ENCODE measurements at places on chromosomes 2 and 18.

- no peak for DNase-seq
These were observed 12.0 kb downstream of the HNMT start for GRCh38 chr2:137976274-137976673.

GRCh38 chr18:5884375-5884774, 10.9 kb downstream of the TMEM200C start:
- no peak for DNase-seq

DNA sequence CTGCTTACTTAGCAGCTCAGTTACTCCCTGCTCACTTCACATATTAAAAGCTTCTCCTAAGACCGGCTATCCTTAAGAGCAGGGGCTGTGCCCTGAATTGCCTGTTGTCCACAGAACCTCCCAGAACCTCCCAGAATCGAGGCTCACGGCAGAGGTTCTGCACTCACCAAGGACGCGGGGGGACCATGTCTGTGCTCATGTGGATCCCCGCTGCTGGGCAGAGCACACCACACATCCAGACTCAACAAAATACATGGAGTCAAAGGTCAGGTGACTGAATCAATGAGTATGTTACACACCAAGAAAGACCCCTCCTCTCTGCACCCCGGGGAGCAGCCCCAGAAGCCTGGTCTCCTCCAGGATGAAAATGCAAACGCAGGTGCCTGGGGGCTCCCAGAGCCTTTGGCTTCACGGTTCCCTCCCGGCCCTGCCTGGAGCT, 149.0 kb downstream of the MBP start:
- no peak for DNase-seq

GRCh38 chr2:165193178-165193777, 10.6 kb downstream of the SCN3A start:
- DNase-seq = no peak

DNA sequence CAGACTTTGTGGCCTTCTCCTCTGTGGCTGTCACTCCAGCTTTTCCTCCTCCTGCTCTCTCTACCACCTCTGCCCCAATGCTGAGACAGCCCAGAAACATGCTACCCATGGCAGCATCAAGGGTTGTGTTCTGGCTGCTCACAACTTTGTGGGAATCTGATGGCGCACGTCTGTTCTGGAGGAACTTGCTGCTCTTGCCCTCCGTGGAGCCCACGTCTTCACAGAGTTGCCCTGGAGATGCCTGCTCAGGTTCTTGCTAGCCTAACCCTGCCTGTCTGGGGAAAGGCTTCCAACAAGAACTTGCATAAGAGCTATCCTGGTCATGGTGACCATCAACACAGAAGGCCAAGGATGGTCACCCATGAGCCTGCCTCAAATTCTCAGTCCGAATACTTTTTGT, 237.4 kb downstream of the AFF3 start:
- no peak for DNase-seq

GRCh38 chr2:214713080-214713830, 96.2 kb downstream of the BARD1 start:
- DNase-seq = no peak

DNA sequence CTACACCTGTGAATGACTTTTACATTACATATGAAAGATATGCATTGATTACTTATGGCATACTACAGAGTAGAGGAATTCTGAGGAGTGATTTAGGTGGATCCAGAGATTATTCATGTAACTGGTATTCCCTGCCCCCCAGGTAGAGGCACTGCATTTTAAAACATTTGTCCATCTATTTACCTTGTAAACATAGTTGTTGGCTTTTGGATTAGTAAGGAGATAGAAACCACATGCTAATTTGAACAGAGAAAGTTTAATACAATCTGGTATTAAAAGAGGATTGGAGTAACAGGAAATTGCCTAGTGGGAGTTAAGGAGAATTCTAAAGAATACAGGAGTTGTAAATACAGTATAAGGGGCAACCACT, 15.9 kb downstream of the GALNT3 start:
- DNase-seq = no peak

DNA sequence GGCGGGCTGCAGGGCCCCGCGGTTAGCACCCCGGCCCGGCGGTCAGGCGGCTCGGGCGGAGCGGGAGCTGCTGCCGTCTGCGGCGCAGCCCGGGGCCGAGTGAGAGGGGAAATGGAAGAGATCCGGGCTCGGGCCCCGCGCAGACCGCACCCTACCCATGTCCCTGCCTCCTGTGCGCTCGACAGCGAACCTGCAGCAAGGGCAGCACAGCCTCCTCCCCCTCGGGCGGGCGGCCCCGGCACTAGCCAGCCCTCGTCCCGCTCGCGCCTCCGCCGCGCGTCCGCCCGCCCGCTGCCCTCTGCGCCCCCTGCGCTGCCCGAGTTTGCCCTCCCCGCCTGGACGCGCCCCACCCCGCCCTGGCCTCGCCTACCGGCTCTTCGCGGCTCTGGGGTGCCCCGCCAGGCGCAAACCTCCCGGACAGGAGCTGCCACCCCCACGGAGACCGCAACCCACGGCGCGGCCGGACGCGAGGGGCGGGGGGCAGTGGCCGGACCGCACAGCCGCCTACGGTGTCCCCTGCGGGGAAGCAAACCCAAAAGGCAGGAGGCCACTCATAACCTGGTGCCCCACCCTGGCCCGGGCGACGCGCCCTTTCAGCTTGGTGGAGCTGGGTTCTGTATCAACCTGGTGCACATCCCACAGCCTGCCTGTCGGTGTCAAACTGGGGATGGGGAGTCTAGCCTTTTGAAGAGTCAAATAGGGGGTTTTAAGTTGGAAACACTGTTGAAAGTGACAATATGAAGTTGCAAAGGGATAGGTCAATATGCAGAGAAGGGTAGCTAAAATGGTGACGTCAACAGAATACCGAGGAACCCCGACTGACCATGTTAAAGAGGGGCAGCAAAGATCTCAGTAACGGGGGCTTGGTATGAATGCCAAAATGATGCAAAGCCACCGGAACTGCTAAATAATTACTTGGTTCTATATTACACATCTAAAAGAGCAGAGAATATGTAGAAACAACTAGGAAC, at the start of gene IHH:
Gene IHH, minus strand, starts transcription at position 101 of the 971 bp plus-strand sequence. CDS start 454 bp downstream, outside the sequence.
- DNase-seq = no peak

GRCh38 chr2:179532863-179533278, 268.2 kb upstream of the SESTD1 start:
- no peak for DNase-seq

- no peak for DNase-seq
These were observed 8.8 kb downstream of the NMUR1 start for GRCh38 chr2:231521443-231521842.

DNA sequence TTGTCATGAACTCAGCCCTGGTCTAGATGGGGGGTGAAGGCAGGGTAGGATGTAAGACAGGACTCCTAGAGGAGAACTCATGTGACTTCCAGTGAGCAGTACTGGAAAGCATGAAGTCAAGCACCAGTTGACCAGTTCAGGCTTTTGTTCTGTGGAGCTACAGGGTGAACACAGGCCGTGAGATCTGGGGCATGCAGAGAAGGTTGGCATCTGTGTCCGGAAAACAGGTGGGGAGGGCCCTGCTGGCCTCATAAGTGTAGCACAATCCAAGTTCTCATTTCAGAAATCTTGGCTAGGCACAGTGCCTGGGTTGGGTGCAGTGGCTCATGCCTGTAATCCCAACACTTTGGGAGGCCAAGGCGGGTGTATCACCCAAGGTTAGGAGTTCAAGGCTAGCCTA, 50.9 kb upstream of the SPATS2L start:
- no peak for DNase-seq

GRCh38 chr2:7886666-7887065, 795.2 kb upstream of the ID2 start:
- no peak for DNase-seq

- DNase-seq = no peak
These were observed 11.9 kb downstream of the ADRA2B start for GRCh38 chr2:96104487-96104861.

DNA sequence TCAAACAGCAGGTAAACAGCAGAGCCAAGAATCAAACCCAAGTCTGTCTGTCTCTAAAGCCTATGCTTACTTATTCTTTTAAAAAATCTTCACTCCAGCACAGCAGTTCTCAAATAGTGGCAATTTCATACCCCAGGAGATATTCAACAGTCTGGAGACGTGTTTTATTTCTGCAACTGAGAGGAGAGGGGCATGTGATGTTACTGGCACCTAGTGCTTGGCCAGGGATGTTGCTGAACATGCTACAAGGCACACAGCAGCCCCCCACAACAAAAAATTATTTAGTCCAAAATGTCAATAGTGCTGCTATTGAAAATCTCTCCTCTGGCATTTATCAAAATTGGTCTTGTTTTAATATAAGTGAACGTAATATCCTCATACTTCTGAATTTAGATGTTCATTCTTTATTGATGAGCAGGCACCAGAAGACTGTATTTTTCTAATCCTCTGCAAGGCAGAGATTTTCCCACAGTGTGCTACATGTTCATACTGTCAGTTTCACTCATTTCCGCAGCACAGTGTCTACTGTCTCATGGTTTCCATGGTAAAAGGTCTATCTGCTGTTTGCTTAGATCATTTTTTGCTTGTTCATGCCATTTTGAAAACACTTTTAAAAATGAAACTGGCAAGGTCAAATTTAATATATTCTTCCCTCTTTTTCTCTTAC, 90.5 kb downstream of the LRATD1 start:
- no peak for DNase-seq

DNA sequence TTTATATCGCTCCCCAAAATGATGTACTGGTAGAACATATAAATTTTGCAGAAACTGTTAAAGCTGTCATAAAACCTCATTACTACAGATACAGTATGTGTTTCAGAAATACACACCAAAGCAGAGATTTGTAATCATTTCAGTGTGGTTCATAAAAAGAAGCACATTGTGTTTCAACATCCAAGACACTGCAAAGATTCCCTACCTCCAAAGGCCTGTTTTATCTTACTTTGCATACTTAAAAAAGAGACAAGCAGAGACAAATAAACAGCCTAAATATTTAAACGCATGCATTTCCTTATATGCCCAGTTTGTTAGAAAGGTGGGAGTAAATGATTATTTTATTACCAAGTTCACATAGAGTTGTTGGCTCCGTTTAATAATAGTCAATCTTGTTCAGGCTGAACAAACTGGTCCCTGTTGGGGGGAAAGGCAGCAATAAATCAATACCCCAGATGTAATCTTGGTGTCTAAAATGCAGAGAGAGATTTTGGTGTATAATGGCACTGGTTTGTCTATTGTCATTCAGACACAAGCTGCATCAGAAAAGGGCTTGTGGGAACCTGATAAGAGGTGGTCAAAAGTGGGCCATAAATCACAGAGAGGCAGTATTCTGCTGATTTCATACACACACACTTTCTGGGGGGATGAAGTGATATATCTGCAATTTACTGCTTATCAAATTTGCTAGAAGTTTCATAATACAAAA, 321.4 kb upstream of the ETAA1 start:
- DNase-seq = no peak

DNA sequence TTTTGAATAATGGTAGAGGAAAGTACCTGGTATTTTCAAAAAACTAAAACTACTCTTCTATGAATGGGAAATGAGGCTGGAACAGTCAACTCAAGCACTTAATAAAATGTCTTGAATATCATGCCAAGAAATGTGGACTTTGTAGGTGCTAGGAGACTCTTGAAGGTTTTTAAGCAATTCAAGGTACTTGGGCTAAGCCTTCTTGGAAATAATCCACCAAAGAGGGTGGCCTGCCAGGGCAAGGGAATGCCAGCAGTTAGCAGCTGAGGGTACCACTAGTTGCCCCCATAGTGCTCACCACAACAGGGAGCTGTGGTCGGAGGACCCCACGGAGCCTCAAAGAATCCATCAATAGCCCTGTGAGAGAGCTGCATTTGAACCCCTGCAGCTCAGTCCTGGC, 14.6 kb upstream of the ACYP2 start:
- no peak for DNase-seq

DNA sequence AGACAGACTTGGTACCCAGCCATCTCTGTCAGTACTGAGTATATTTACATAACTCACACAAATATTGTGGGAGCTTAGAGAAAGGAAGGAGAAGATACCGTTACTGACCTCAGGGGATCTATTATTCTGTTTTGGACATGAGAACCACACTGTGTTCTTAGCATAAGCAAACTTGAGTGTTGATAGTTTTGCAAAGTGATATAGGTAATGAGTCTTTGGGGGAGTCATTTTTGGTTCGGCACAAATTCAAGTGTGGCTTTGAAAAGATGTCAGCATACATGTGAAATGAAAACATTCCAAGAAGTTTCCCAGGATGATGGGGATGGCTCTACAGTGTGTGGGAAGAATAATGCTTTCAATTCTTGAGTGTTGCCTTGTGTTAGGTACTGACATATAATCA, 24.1 kb downstream of the SMARCAL1 start:
- DNase-seq = no peak

DNA sequence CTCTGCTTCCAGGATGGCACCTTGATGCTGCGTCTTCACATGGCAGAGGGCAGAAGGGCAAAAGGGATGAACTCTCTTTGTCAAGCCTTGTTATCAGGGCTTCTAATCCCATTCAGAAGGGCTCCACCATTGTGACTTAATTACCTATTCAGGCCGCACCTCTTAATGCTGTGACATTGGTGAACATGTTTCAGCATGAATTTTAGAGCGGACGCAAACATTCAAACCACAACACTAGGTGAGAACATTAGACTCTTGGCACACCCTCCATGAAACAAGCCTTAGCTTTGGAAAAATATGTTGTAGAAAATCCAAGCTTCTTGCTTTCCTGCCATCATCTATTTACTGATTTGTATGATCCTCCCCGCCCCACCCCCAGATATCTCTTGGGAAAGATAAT, 17.9 kb downstream of the DAW1 start:
- DNase-seq = no peak

DNA sequence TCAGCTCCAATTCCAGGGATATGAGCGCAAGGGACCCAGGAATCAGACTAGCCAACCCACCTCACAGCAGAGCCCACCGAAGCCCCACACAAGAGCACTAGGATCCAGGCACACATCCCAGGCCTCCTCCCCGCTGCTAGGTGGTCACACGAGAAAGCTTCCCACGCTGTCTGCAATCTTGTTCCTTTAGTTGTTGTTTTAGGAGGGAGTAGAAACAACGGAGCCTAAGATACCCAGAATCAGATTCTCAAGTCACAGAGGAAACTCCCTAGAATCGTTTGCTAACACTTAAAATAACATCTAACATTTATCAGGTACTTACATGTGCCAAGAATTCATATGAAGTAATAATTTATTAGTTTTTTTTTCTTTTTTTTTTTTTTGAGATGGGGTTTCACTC, 9.7 kb upstream of the ATL2 start:
- no peak for DNase-seq

DNA sequence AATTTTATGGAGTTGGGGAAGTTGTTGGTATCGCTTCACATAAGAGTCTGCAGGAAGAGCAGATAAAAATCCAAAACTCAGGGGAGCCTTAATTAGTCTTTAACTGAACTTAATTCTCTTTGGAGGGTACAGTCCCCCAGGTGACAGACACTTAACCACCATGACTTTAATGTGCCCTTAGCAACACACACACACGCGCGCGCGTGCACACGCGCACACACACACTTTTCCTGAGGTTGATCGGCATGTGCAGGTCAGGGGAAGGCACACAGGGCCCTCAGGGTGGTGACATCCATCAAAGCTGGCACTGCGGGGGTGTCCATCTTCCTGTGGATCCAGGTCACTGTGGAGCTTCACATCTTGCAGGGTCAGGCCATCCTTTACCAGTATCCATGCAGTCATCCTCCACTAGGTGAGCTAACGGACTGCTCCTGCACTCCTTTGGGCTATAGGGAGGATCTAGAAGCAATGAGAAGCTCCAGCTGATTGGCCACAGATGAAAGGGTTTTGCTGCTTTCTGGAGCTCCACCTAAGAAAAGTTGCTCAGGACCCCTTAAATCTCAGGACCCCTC, 21.9 kb upstream of the NCK2 start:
- no peak for DNase-seq
